ENCODE measurements at places on chromosomes 1 and 21.

- peaks cover 10% of the 10 kb centered on the region for H3K27me3 ChIP-seq
- H3K27ac ChIP-seq: no peak overlapping the region
- H3K4me1 ChIP-seq: no peaks in the 10 kb centered on the region
These were observed 147.3 kb upstream of the CD34 start for GRCh38 chr1:208058267-208058666.

- H3K36me3 ChIP-seq: peaks cover 2% of the 10 kb centered on the region
- no peaks in the 10 kb centered on the region for H3K27me3 ChIP-seq
- no peak overlapping the region for H3K27ac ChIP-seq
- no peaks in the 10 kb centered on the region for H3K4me1 ChIP-seq
These were observed 17.2 kb upstream of the ZNF669 start for GRCh38 chr1:247121382-247121781.

DNA sequence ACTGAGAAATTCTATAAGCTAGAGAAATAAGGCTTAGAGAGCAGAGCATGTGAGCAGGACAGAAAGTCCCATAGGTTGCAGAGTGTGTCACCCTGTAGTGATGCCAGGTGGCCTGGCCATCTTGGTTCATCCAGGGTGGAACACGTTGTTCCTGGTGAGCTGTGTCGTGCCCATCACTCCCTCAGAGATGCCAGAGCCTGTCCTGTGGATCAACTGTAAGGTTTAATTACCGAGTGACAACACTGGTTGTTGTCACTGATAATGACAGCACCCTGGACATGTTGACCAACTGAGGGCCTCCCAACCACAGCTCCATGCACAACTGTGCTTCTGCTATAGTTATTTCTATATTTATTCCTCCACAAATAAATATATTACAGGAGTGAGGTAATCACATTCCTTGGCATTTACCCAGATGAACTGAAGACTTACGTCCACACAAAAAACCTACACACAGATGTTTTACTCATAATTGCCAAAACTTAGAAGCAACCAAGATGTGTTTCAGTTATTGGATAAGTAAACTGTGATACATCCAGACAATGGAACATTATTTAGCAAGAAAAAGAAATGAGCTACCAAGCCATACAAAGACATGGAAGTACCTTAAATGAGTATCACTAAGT is 6.2 kb downstream of the C1orf198 start:
- peaks cover 16% of the 10 kb centered on the region for H3K4me1 ChIP-seq
- peaks cover 4% of the 10 kb centered on the region for H3K27me3 ChIP-seq
- no peak for DNase-seq
- H3K4me3 ChIP-seq: no peak overlapping the region

- no peak overlapping the region for H3K4me3 ChIP-seq
- peaks cover 30% of the 10 kb centered on the region for H3K4me1 ChIP-seq
- no peak for DNase-seq
- H3K27me3 ChIP-seq: no peaks in the 10 kb centered on the region
- peaks cover 3% of the 10 kb centered on the region for H3K36me3 ChIP-seq
These were observed 192.0 kb downstream of the DHRS3 start for GRCh38 chr1:12426030-12426429.

- peaks cover 20% of the 10 kb centered on the region for H3K4me1 ChIP-seq
- no peak for DNase-seq
- H3K27me3 ChIP-seq: no peaks in the 10 kb centered on the region
- H3K36me3 ChIP-seq: peaks cover 12% of the 10 kb centered on the region
- H3K4me3 ChIP-seq: no peak overlapping the region
- no peak overlapping the region for H3K27ac ChIP-seq
These were observed 33.2 kb downstream of the TRAF5 start for GRCh38 chr1:211359876-211360275.

DNA sequence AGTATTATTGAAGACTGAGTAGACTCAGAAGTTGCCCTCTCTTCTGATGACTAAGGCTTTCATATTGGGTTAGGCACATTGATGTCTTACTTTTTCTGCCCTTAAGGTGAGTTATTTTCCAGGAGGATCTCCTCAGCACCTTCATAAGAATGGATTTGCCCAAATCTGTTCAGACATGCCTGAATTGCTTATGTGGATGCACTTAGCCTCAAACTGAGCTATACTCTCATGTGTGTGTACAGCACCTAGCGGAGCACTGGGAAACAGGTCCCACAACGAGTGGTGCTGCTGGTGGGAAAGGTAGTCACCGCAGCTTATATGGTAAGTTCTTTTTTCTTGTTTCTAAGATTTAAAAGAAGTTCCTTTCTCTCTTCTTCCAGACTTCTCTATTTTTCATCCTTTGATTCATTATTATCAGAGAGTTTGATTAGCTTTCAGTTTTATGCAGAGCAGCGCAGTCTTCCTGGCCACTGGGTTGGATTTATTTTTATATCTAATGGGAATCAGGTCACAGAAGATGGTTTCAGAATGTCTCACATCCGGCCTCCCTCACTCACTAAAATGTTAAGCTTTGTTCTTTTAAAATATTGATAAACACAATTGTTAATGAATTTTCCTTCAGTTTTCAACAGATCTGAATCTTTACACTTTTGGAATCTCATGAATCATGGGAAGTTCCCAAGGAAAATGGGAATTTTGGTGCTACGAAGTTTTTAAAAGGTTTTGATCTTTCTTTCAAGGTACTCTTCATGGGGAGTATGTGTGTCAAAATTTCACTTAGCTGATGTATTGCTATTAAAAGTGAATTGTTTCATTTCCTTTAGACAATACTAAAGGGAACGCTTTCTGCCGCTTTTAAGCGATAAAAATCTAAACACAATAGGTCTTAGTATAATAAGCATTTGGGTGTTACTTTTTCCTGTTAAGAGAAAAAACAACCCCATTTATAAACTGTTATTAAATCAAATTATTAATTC is 58.5 kb downstream of the EXTL2 start:
- DNase-seq: no peak
- H3K27me3 ChIP-seq: no peaks in the 10 kb centered on the region
- no peaks in the 10 kb centered on the region for H3K4me1 ChIP-seq
- H3K27ac ChIP-seq: no peak overlapping the region
- H3K36me3 ChIP-seq: no peaks in the 10 kb centered on the region

DNA sequence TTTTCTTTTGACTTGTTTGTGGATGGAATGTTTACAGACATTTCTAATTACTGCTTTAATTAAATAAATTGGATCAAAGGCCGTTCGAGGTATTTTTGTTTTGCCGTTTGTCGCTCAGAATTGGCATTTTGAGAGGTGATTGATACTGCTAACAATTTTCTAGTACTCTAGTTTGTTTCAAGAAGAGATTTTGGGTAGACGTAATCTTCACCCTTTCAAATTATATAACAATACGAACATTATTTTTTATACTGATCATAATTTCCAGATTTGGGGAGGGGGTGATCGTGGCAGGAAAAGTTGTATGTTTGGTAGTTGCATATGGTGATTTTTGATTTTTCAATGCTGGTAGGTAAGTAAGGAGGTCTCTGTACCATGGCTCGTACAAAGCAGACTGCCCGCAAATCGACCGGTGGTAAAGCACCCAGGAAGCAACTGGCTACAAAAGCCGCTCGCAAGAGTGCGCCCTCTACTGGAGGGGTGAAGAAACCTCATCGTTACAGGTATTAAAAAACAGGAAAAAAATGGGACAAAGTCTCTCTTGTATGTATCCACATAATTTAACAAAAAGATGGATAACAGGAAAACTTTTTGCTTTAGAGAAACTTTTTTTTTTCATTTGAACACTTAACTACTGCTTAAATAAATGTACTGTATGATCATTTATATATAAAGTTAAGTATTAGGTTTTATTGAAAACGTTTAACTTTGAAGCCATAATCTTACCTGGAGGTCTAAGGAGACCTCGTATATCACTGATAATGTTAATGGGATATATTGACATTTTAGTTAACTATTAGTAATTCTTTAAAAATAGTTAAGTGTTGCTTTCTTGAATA is 1.7 kb downstream of the H3-3A start:
- H3K4me1 ChIP-seq: peaks cover 51% of the 10 kb centered on the region
- no peaks in the 10 kb centered on the region for H3K27me3 ChIP-seq
- peaks cover 40% of the 10 kb centered on the region for H3K36me3 ChIP-seq

DNA sequence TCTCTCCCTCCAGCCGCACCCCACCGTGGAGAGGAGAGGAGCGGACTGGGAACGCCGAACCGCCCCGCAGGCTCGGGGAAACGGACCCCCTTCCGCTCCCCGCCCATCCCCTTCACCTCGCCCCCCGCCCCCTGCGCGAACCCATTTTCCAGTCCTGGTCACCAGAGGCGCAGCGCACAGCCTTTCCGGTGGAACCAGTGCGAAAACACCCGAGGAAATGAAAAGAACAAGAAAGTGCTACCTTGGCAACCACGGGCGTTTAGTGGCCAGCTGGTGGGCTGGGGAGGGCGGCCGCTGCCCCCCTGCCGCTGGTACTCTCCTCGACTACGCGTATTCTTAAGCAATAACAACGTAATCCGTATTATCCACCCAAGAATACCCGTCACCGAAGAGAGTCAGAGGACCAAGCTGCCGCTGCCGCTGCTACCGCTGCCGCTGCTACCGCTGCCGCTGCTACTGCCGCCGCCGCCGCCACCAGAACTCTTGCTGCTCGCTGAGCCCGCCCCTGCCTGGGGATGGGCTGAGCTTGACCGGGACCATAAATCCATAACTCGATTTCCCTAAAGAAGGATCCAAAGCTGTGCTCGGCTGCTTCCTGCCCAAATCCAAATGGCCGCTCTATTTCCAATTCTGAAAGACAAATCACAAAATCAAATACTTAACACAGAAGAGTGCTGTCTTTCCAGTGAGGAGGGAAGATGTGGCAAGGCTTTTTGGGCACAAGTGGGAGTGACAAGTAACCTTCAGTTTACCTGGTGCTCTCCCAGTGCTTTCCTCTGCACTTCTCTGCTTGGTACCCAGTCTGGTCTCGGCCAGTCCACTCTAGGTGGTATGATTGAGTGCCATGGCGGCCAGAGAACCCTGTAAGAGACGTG is 125.2 kb upstream of the DPYD start:
- no peak overlapping the region for H3K27ac ChIP-seq
- peaks cover 32% of the 10 kb centered on the region for H3K4me1 ChIP-seq
- H3K4me3 ChIP-seq: peak overlapping the region; percentile 75
- DNase-seq: no peak

GRCh38 chr1:73104749-73105148 is 822.4 kb upstream of the NEGR1 start:
- no peak overlapping the region for H3K4me3 ChIP-seq
- no peak for DNase-seq
- no peaks in the 10 kb centered on the region for H3K36me3 ChIP-seq

DNA sequence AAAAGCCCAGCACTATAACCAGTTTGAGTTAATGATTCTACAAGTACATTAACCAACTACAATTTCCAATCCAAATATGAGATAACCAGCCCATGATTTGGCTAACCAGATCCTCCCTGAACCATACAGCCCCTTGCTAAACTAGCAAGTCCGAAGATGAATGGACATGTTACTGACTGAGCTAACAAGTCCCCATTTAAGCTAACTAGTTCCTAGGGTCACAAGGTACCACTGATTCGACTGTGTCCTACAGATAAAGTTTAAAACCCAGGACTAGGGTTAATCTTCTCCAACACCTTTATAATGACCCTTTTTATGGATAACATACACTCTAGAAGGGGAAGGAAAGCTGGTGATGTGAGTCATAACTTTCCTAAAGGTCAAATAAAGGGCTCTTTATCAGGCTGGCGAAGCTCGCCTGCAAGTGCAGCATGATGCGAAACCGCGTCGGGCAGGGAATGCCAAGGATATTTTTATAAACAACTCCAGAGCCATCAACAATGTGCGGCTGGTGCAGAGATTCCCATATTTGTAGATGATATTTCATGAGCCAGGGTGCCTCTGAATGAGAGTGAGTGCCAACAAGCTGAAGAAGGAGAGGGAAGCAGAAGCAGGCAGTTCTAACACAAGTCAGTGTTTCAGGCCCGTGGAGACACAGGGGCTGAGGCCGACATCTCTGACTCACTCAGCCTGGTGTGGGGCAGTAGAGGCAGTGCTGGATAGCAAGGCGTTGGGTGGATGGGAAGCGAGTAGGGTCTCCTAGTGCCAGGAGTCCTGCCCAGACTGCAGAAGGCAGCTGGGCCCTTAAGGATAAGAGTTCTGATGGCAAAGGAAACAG is 75.6 kb upstream of the ROR1 start:
- H3K4me3 ChIP-seq: no peak overlapping the region
- DNase-seq: no peak
- no peaks in the 10 kb centered on the region for H3K27me3 ChIP-seq

Measured in activated naive CD4-positive, alpha-beta T cell treated with anti-CD3 and anti-CD28 coated beads for 36 hours (primary cell).